GM23248 (cell line): ENCODE measurements at places on chromosomes 5 and 9.
A peak's percentile ranks its signal among the peaks of the same experiment; 100 is the strongest.

DNA sequence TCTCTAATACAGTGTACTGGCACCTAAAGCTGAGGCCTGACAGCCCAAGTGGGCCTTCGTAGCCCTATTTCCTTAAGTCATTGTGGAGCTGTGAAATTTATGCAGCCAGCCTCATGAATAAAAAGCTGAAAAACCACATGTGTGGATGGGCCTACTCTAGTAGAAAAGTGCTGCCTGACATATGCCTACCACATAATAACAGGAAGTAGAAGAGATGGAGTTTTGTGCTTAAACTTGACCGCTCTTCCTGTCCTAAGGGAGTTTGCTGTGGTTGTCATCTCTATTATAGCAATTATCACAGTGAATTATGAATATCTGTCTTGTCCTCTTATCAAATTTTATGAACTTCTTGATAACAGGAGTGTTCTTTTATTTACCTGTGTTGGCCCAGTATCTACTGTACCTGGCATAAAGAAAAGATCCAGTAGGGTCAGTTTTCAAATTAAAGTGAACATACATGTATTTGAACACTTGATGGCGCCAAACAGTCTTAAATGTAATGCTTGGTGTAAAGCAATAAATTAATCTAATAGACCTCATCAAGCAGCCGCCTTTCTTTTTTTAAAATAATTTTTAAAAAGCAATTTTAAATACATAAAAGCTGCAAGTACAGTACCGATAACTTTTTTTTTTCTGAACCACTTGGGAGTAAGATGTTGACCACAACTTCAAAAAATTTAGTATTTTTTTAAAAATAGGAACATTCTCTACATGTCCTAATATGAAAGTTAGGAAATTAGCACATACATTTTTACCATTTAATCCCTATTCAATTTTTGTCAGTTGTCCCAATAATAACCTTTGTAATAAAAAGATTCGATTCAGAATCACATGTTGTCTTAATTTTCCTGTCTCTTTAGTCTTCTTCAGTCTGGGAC lies 51.0 kb downstream of the FKTN start:
- peak; percentile 76 for DNase-seq

- no peak for DNase-seq
Measured at GRCh38 chr9:114583371-114584155, 4.0 kb upstream of the ATP6V1G1 start.

DNA sequence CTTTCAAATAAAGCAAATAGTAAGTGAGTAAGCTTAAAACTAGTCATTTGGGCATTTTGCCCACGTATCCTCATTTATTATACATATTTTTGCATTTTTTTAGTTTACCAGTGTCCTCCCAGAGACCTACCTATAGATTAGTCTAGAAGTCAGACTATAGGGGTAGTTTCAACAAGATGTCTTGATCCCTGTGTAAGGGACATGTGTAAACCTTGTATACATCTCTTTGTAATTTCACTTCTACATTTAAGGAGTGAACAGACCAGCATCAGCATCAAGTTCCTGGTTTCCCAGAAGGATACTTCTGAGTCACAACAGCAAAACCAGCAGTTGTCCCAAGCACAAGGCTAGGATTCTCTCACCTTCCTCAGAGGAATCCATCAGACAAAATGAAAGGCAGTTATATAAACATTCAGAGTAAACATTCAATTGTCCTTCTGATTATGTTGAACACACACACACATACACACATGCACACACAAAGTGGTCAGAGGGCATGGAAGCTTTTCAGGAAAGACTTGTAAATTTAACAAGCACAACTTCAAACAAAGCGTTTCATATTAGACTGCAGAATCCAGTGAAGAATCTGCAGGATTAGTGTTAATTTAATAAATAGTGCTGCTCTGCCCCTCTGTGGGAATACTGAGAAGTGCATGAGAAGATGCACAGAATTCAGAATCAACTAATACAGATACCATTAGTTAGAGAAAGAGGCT lies 55.4 kb downstream of the HINT1 start:
- peak; percentile 62 for DNase-seq

- DNase-seq = peak; percentile 75
Measured at GRCh38 chr5:107743373-107744000, 72.8 kb upstream of the EFNA5 start.

DNA sequence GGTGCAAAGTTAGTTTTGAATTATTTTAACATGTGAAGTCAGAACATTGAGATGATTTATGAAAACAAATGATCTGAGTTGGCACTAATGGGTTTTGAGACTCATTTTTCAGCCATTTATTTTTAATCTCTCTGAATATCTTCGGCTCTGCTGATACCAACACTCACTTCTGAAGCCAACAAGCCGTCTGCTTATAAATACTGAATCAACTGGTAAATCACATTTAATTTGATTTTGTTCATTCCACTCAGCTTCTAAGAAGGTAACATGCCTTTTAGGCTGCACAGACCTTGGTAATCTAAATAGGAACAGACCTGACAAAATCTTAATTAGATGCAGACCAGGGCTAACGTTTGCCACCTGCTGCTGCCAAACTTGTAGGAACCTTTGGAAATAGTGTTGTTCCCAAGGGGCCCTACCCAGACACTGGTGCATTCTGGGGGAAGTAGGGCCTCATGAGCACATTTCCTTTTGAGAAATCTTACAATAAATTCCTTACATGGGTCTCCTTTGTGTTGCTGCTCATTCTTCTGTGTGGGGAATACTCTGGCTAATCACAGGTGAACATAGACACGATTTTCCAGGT lies 182.2 kb downstream of the KCTD16 start:
- no peak for DNase-seq

GRCh38 chr9:32742296-32742695 lies 41.0 kb upstream of the TMEM215 start:
- DNase-seq = no peak

- DNase-seq = no peak
Measured at GRCh38 chr9:130414081-130414731, 30.6 kb upstream of the ASS1 start.

DNA sequence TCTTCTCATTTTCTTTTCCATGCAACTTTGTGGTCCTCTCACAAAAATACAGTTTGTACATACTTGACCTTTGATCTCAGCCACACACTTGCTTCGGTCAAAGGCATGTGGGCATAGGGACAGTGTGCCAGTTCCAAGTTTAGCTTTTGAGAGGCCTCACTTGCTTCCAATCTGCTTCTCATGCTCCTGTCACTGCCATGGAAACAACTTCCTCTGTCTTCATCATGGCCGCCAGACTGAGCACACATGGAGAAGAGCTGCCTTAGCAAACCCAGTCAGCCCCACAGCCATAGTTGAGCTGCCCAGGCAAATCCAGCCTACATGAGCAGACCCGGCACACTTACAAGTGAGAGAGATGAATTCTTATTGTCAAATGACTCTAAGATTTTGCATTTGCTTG lies 138.2 kb upstream of the TUSC1 start:
- DNase-seq = no peak

DNA sequence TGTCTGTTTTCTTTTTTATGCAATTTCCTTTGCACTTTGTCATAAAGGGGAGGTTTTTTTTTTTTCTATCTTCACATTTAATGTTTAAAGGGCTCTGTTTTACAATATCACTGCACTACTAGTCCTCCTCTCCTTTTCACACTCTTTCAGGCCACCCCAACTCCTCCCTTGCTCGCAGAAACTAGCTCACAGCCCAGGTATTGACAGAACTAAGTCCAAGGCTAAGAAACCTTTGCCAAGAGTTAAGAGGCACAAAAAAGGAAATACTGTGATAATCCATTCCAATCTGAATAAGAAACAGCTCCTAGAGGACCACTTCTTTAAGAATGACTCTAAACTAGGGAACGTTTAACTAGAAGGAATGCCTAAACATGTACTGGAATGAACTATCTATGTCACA lies 1.1 kb upstream of the FGF10 start:
- no peak for DNase-seq

- DNase-seq = no peak
Measured at GRCh38 chr5:125969011-125969813, 454.0 kb upstream of the GRAMD2B start.

- no peak for DNase-seq
Measured at GRCh38 chr5:99035942-99036341, 107.1 kb upstream of the CHD1 start.

GRCh38 chr5:132000677-132001453 lies 10.6 kb downstream of the ACSL6 start:
- no peak for DNase-seq
